ENCODE measurements at places on chromosomes 2 and 18.

GRCh38 chr2:143600116-143600515, 470.9 kb downstream of the ARHGAP15 start:
- no peak for DNase-seq

DNA sequence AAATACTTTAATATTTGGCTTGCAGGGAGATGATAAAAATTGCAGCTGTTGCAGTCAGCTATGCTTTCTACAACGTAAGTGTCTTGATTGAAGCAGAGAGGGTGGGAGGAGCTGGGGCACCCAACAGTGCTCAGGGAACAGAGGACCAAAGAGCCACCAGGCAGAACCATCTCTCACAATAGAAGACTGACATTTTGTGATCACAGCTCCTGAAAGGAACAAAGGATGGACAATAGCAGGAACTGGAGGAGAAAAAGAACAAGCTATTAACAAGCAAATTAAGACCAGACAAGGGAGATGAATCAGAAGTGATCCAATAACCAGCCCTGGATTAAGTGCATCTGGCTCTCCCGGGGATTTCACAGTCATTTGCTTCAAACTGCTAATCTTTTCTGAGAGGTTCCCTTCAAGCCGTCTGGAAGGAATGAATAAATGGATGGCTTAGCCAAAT, 65.7 kb upstream of the SMAD2 start:
- no peak for DNase-seq

DNA sequence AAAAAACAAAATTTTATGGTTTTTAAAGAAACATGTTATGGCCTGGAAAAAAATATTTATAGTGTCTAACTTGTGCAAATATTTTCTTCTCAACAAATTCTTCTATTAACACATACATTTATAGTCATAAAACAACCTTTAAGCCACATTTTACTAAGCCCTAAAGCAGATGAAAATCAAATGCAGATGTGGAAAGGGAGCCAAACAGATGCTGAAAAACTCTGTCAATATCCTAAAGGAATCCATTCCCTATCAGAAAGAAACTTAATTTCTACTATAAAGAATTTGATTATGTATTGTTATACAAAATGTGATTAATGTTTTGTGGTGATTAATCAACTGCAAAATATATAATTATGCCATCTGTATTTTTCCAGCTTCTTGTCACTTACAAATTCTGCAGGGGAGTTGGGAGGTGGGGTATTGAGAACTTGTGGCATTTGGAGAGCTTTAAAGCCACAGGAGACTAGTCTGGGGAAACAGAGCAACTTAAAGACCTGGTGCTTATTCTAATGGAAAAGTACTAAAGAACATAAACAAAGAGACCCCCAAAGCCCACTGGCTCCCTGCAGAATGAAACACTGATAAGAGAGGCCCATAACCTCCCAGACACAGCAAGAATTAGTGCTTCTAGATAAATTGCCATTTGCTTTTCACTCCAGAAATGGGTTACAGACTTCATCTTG, 1721.0 kb upstream of the PIK3C3 start:
- DNase-seq = no peak

DNA sequence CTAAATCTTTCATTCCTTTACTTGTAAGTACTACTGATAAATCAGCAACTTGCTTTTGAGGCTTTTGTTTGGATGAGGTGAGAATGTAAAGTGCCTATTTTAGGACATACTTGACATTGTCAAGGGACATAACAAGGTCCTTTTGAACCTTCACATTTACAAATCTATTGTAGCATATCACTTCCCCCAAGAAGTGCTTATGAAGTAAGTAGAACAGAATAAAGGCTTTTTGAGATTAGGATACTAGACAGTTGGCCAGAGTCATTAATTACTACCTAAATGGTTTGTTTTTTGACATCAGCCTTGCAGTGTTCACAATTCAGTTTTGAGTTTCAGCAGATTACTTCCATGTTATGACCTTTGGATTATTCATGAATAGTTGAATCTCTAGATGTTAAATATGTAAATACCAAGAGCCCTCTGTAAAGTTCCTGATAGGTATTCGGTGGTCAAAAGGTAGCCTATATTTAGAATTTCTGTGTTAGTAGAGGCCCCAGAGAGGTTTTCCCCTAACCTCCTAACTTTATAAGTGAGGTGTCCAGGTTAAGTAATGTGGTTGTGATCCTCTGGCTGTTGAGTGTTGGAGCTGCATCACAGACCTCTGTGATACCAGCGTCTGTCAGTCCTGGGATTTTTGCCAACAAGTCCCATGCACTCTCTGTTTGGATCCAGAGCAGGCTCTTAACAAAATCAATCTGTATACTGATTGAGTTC, 67.2 kb downstream of the LCLAT1 start:
- peak; percentile 47 for DNase-seq

DNA sequence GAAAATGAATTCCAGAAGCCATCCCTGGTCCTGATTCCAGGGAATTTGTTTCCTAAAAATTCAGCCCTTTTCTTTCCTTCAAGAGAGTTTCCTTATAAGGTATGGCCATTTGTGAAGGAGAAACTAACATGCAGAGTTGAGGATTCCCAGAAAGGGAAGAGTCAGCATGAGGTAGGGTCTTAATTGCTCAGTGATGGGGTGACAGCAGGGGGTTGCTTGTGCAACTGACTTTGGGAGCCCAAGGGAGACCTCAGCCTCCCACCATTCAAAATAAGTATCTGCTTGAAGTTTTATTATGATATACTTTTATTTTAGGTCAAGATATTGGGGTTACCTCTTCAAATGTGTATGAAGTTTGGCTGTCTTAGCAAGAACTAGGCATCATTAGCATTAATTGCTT, 74.9 kb upstream of the CELF4 start:
- no peak for DNase-seq

- DNase-seq = no peak
These were observed 82.3 kb downstream of the PXDN start for GRCh38 chr2:1661891-1662605.

DNA sequence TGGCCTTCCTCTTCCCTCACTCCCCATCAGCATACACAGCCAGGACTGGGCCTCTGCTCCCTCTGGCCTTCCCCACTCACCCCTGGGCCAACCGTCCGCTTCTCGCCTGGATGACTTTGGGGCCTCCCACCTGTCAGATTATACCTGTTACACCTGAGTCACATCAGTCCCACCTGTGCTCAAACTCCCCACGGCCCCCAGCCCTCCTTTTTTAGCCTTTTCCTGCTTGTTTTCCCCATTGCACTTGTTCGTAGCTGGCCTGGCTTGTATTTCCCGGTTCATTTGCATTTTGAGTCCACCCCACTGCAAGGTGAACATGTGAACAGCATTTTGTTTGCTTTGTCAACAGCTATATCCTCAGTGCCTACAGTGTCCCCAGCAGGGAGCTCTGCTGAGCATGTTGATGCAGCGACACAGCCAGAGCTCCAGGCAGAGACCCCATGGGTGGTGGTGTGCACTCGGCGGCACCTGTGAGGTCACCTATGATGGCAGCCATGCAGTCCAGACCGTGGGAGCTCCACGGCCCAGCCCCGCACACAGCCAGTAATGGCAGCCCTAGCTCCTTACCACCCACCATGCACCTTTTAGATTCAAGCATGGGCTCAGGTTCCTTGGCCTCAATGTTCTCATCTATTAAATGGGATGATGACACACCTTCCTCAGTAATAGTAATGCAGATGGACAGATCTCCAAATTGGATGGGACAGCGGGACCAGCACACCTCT, 276.4 kb upstream of the HS6ST1 start:
- no peak for DNase-seq

DNA sequence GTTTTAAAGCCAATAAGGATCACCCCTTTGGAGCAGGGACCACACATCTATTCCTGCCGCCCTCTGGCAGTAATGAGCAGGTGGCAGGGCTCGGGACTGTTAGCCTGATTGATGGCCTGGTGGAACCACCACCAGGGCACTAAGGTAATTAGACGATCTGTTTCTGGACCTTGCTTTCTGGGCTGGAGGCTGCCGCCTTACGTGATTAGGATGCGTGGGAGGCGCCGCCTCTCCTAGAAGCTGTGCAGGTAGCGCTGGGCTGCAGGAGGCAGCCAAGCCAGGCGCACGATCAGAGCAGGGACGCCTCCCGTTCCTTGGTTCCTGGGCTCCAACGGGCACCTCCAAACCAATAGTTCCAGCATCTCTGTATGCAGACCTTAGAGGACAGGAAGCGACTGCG, 242.6 kb upstream of the RAB12 start:
- DNase-seq = no peak

GRCh38 chr18:10015941-10016819, 102.4 kb downstream of the VAPA start:
- peak; percentile 96 for DNase-seq

GRCh38 chr18:25230658-25231326, 121.2 kb downstream of the ZNF521 start:
- peak; percentile 74 for DNase-seq

GRCh38 chr2:69499242-69499641, 62.0 kb upstream of the NFU1 start:
- DNase-seq = no peak

DNA sequence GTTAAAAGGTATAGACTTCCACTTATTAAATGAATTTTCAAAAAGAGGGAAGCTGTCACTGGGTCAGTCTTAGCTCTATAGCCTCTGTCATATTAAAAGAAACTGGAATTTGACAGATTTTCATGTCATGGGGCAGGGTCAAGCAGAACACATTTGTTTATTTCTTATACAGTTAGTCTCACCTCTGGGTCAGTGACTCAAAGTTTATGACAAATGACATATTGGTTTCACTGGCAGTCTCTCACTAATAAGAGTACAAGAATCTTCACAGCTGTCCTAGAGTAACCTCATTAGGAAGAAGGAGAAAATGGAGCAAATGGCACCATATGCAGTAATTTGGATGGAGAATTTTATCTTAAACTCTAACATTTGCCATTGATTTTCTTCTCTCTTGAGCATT, 63.2 kb downstream of the MBD2 start:
- peak; percentile 19 for DNase-seq

- DNase-seq = no peak
These were observed 43.1 kb downstream of the AAK1 start for GRCh38 chr2:69600425-69600824.

Measured in HFFc6 (cell line).